ENCODE measurements at places on chromosomes 13 and 19.

DNA sequence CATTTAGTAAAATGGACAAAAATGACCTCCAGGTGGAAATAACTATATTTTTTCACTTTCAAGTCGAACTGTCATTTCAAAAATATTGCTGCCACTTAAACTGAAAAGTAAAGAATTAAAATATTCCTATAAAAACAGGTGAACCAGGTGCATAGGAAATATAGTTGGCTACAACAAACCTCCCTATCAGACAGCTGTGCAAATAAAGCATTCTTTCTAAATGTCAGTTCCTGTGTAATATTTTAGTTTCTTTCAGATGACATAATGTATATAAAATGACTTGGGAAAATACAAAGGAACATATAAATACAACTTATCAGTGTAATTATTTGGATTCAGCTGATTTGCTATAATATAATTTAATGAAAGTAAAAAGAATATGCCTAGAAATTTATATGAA lies 403.5 kb upstream of the GPC6 start:
- no peak for DNase-seq

DNA sequence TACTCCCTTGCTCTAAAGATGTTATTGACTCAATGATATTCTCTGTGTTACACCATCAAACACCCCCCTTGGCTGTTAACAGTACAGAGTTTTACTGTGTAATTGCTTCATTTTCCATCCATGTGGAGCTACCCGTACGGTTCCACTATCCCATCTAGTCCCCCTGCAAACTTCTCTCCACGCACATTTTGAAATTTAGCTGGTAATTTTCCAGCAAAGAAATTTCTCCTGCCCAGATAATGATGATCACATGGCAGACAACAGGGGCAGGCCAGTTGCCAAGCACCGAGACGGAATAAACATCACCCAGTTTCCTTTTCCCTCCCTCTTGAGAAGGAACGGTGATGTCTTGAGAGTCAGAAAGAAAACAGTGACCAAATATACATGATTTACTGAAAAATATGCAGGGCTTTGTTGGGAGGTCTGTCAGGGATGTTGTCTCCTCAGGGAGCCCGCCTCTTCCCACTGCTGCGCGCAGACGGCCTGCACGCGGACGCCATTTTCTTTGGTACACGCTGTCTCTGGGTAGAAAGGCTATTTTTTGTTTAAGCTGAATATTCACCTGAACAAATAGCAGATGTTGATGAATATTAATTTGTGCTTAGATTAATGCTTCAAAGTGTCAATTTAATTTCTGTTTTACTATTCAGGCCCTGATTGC lies 109.9 kb downstream of the OLFM4 start:
- no peak for DNase-seq

- DNase-seq = no peak
Measured at GRCh38 chr13:78977311-78977710, 318.4 kb upstream of the OBI1 start.

- DNase-seq = peak; percentile 81
Measured at GRCh38 chr19:19366434-19367396, 38.8 kb upstream of the GATAD2A start.

DNA sequence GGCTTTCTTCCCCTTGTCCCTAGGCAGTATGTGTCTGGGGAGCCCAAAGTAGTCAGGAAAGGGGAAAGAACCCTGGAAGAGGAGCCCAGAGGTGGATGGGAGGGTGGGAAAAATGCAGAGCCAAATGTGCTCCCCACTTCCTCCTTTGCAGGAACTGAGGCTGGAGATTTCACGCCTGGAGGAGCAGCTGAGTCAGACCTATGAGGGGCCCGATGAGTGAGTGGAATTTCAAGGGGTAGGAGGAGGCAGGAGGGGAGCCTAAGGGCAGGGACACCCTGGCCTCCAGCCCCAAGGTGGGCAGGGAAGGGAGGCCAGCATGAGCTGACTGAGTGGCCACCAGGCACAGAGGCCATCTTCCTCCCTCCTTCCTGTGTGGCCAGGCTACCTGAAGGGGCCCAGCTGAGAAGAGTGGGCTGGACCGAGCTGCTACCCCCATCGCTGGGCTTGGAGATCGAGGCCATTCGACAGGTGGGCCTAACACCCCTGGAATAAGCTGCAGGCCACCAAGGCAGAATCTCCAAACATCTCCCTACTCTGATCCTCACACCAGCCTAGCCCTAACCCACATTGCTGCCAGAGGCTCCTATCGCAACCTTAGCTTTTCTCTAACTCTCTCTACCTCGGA lies 14.3 kb downstream of the PTH2 start:
- DNase-seq = no peak

All from erythroblast (primary cell).